ENCODE measurements at places on chromosomes 5 and 9.

GRCh38 chr5:146331423-146331822 lies 7.2 kb upstream of the POU4F3 start:
- DNase-seq: no peak

DNA sequence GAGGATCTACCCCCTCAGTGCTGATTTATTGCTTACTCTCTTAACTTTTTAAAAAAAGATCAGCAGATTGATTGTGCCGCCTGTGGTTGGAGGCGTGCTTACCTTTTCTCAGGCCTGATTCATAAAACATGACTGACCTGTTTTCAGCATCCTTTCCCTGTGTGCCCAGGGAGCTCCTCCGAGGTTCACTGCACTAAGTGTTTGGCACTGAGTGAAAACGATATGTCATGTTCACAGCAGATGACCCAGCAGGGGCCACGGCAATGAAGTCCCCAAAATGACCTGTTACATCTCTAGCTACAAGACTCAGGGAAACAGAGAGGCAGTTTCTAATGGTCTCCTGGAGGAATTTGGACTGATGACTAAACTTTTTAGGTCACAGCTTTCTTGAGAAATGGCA lies 69.9 kb downstream of the INSYN2B start:
- DNase-seq: no peak

DNA sequence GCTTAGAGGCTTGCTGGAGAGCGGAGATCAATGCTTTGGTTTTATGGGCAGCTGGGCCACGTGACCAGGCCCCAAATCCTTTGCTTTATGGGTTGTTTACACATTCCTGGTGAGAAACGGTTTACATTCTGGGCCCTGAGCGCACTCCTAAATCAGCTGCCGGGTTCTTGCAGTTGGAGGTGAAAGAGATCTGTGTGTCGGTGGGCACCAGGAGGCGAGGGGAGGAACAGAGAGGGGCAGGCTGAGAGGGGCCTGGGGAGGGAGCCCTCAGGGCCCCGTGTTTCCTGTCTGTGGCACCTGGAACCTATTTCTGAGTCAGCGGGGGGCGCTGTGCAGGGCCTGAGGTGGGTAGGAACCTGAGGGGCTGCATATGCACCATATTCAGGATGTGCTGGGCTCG lies 63.5 kb upstream of the HAND1 start:
- DNase-seq: no peak

DNA sequence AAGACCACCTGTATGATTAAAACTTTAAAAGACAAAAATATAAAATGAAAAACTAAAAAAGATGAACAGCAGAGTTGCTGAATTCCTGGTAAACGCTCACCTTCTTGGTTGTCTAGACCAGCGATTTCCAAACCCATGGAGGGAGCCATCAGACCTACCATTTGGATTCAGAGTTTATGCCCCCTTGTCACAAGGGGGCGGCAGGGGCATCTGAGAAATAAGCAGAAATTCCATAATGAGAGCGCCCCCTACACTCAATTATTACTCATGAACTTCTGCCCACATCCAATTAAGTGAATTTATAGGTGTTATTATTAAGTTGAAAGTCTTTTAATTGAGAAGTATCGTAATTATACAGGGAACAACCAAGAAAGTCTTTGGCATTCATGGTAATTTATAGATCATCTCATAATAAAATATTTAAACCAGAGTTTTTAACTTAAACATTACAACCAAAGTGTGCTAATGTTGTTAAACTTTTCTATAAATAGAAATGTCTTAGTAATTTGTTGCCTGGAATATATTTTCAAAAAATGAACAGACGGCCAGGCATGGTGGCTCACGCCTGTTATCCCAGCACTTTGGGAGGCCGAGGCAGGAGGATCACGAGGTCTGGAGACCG lies 35.2 kb upstream of the SPATA31C2 start:
- DNase-seq: peak; percentile 56

DNA sequence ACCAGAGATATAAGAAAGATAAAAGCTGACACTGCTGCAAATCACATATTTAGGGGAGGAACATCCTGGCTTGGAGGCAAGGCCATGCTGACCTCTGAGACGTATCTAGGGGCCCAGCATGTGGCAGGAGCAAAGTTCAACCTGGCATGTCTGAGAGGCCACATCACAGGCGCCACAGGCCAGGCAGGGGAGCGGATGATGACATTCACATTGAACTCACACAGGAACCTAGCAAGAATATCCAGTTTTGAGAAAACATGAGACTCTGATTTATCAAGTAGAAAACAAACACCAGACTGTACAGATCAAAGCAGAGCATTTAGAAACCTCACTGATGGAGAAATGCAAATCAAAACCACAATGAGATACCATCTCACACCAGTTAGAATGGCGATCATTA lies 64.2 kb upstream of the STK32A start:
- DNase-seq: no peak

DNA sequence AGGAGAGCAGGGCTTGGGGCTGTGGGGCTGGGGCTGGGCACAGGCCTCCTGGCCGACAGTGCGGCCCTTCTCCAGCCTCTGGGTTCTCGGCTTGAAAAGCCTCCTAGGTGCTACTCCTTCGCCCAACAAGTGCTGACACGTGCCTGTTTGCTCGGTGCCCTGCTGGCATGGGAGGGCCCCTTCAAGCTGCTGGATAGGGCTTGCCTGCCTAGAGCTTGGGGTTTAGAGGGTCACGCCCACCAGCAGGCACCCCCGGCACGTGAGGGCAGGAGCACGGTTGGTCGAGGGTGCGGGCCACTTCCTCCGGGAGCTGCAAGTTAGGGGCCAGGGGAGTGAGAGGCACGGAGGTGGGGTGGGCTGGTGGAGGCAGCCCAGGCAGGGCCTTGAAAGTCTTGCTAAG lies 106.2 kb downstream of the RXRA start:
- no peak for DNase-seq

DNA sequence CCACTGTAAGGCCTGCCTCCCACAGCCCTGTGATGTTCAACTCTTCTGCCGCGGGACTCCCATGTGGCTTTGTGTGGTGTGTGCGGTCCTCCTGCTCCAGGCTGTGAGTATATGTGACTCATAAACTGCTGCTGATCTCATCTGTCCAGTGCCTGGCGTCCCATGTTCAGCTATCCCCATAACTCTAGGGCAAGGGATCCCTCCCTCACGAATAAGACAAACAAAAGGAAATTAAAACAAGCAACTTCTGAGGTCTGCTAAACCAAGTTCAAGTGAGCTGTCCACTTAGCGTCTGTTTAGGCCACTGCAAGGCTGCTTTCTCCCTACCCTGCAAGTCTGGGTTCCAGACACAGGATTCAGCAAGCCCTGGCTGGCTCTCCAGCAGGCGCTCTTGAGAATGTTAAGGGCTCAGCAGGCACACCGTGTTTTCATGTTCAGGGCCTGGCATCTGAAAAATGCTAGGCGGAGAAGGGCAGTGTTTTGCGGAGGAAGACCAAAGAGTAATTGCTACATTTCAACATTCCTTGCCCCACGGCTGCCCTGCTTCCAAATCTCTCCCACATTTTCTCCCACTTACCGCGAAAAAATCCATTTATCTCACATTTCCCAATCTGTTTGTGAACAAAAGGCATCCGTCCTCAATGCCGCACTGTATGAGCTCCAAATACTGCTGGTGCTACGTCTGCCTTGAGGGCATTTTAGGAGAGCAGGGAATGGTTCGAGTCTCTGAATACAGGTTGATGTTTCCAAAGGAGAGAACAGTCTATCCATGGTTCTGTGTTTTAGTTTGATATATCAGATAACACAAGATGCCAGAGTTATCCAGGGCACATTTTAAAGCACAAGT lies 280.2 kb downstream of the SEMA5A start:
- DNase-seq: no peak

DNA sequence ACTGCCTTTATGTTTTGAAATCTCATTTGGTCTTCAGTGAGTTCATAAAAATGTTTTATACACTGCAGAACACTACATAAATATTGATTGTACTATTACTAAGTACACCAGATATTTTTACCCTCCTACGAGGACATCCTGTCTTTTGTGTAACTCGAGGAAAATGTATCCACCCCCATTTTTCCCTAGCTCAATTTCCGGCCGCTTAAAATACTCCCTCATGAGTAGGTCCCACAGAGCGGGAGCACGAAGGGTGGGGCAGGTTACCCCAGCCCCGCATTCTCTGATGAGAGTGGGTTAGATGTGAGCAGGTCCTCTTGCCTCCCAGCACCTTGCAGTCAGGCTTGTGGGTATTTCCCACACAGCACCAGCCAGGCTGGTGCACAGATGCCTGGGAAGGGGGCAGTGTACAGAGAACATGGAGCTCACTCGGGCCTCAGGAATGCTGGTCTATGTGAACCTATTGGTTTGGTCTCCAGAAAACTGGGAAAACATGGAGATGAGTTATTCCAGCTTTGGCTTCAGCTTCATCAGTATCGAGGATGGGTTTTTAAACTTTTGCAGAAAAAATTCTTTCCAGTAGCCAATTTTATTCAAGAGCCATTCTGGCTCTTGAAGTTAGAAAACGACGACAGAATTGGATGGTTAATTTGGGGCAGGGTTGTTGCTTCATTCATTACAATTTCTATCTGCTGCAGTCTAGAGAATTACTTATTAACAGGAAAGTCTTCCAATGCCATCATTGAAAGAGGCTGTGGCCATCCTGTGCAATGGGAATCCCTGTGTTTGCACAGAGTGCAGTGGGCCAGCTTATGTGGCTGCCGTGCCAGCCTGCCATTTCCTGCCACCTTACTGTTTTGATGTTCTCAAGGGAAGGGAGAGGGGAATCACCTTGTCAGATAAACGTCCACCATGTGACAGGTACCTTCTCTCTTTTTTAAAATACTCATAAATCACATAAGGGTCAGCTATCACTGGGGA lies 73.2 kb downstream of the WDR41 start:
- DNase-seq: no peak

DNA sequence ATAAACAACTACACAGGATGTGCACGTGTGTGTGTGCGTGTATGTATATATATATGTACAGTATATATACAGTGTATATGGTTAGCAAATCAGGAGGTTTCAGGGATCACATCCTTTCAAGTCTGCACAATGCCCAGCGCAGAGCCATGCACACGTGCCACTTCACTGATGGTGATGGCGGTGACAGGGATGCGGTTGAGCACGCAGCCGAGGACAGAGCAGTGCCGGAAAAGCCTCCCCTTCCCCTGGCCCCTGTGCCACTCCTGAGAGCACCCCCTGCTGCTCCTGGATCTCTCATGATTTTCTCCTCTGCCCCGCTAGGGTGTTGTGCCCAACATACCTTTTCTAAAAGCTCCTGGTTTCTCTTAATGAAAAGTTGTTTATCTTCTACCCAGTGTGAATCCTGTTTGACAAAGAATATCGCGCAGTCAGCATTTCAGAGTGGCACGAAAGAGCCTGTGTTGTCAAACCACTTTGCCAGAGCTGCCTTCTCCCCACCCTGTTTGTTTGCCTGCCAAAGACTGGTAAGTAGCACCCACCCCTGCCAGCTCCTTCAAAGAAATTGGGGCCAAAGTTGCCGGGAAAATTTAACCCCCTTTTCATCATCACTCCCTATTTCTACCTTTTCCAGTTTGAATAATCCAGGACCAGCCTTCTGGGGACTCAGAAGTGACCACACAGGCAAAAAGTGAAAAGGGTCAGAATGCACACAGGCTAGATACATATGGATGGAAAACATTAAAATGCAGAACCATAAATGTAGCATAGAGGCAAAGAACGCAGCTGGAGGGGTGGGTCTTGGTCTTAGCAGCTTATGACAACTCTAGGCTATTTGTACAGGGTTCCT lies 126.2 kb upstream of the DPYSL3 start:
- DNase-seq: no peak

GRCh38 chr5:171588046-171588445 lies 168.6 kb downstream of the FGF18 start:
- DNase-seq: no peak

DNA sequence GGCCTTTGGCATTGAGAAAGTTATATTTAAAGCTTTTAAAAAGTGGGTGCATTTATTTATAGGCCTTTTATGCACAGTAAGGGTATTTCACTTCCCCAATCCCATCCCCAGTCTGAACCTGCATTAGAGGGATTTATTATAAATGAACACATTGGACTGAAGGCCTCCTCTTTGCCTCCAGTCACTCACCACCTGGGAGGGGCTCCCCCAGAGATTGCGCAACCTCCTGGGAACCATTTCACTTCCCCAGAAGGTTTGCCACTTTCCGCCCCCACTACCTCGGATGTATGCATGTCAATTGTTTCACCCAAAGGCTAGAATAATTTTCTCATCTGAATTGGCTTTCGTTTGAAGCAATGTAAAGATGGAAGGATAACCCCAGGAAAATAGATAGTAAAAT lies 29.8 kb upstream of the VCAN start:
- DNase-seq: no peak

GRCh38 chr9:73923796-73924195 lies 573.3 kb upstream of the RORB start:
- DNase-seq: no peak

DNA sequence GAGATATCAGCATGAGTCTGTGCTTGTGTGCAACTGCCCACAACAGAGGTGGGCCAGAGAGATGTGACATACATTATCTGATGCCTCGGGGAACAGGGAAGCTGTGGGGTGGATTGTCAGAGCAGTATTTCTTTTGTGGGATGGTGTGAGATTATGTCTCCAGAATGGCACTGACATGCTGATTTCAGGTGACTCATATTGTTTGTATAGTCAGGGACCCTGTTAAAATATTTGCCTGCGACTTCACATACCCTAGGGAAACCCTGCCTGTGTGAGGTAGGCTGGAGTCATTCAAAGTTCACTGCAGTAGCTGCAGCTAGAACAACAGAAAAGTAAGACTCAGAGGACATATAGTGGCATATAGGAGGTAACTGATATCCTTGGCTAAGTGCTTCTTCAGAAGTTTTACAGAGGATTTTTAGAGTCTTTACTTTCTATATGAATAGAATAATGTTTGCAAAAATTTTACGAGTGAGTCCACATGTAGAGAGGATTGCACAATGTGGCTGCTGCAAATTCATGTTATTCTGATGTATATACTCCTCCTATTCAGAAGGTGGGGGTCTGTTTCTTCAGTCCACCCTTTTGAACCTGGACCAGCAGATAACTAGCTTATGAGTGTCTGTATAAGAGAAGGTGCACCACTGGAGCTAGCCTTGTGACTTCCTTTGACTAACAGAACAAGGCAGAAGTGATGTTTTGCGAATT lies 89.3 kb downstream of the MACIR start:
- no peak for DNase-seq

- DNase-seq: no peak
Measured at GRCh38 chr9:132369421-132369820, 14.6 kb upstream of the SETX start.

DNA sequence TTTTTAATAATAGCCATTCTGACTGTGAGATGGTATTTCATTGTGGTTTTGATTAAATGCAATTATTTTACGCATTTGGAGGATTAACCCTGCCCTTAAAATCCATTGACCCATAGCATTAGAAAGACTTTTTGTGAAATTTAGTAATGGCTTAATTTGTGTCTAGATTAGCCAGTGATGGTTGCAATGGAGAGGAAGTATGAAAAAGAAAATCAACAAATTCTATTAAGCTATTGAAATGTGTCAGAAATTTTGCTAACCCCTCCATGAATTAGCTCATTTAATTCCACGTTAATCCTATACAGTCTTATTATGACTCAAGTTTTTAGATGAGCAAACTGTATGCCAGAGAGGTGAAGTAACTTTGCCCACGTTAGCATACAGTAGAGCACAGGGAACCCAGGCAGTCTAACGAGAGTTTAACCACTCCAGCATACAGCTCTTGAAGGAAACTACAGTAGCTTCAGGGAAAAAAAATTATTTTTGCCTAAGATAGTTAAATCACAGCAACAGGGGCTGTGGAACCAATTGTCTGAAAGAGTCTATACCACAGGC lies 158.2 kb upstream of the PPP2R2B start:
- DNase-seq: no peak

All from stimulated activated CD4-positive, alpha-beta T cell treated with anti-CD3 and anti-CD28 coated beads, Interleukin-2, amount 100 ng/mL, for 24 hours (primary cell).